Mucosa of gallbladder (tissue), 1 donor: ENCODE measurements at places on chromosomes 13 and 19. TPM values are rescaled to one million over a fixed set of nuclear protein-coding genes. Genes with fewer than 3 reads are reported as not detected.

The IL12RB1 gene
- total RNA-seq = 3.1 TPM

The TEKTIP1 gene
- 10.3 TPM for total RNA-seq

DNA sequence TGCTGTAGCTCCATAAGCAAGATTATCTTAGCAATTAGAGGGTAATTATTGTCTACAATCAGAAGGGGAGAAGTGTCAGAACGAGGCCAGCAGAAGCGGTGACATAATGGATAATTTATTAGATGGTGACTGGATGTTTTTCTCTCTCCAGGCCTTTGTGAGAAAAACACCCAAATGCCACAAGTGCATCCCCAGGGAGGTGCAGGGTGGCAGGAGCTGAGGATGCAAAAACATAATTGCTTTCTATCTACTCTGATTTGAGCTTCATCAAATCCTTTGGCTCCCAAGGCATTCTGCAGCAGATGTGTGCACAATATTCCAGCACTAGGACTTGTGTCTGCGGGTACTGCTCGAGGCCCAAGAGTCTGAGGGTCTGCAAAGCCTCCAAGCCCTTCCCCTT, 220.1 kb upstream of the SERP2 start:
- no peak for DNase-seq

DNA sequence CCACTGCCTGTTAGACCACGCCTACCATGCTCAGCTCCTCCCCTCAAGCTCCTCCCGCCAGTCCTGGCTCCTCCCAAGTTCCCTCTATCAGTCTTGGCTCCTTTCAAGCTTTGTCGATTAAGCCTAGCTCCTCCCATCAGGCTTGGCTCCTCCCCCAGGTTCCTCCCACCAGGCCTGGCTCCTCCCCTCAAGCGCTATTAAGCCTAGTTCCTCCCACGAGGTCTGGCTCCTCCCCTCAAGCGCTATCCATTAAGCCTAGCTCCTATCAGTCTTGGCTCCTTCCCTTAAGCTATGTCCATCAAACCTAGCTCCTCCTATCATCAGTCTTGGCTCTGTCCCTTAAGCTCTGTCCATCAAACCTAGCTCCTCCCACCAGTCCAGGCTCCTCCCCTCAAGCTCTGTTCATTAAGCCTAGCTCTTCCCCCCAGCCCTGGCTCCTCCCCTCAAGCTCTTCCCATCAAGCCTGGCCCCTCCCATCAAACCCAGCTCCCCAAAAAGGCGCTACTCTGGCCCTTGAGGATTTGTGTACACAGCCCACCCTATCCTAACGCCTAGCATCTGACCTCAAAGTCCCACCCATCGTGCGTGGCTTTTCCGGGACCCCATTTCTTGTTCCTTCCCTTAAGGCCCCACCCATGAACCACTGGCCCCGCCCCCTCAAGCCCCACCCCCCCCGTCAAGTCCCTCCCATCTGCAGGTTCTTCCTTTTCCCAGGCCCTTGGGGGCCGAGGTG, 10.0 kb downstream of the CAMSAP3 start:
- no peak for DNase-seq

GRCh38 chr13:110289174-110289573, 17.8 kb downstream of the COL4A1 start:
- DNase-seq = no peak

DNA sequence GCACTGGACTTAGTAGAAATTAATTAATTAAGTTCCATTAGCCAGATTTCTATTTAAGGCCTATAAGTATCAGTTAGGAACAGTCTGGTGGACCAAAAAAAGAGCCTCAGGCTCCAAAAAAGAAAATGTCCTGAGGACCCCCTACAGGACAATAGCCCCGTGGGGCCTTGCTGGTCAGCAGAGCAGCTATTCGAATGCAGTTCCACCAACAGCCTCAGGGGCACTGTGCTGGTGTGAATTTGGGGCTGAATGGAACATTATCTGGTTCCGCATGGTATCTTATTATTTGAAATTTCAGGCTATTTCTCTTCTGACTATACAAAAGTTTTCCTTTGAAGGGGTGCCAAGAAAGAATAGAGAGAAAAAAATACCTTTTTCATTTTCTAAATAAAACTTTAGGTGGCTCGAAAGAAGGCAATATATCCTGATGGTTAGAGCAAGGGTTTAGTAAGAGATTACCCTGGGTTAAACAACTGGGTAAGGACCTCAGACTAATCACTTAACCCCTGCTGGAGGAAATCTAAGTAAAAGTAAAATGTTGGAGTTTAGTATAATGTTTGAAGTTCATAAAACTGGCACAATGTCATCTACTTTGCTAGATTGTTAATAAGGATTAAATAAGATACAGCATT, 147.2 kb downstream of the MIPEP start:
- no peak for DNase-seq

DNA sequence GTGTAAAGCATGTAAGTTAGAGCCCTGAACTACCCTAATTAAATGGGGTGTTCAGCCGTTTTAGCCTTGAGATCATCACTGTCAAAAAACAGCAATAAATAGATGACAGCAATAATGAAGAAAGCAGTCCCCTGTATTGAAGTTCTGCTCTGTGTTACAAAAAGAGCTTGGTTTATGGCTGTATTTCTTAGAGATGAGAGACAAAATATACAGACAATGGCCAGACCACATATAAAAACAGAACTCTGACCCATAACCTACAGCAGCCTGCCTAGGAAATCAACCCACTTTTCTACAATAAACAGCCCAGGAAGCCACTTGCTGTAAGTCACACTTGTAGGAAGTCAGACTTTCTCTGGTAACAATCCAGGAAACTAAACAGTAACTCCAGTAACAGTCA, 10.8 kb downstream of the IGFL3 start:
- DNase-seq = no peak

The GJA3 gene
- total RNA-seq = 1.7 TPM

The OCEL1 gene
- 47.8 TPM for total RNA-seq

DNA sequence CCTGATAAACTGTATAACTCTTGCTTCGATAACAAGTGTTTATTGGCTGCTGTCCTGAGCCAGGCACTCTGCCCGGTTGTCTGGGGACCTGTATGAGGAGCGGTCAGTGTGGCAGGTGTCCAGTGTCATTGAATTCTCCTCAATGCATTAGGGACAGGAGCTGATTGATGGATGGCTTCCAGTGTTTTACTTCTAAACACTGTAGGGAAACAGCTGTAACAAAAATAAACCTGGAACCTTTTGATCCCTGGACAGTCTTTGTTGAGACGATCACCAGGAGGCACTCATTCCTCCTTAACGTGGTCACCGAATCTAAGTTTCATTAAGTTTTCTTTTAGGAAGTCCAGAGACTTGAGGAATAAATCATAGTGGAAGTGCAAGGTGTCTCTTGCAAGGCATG, 17.9 kb downstream of the UBAC2 start:
- peak; percentile 40 for DNase-seq

DNA sequence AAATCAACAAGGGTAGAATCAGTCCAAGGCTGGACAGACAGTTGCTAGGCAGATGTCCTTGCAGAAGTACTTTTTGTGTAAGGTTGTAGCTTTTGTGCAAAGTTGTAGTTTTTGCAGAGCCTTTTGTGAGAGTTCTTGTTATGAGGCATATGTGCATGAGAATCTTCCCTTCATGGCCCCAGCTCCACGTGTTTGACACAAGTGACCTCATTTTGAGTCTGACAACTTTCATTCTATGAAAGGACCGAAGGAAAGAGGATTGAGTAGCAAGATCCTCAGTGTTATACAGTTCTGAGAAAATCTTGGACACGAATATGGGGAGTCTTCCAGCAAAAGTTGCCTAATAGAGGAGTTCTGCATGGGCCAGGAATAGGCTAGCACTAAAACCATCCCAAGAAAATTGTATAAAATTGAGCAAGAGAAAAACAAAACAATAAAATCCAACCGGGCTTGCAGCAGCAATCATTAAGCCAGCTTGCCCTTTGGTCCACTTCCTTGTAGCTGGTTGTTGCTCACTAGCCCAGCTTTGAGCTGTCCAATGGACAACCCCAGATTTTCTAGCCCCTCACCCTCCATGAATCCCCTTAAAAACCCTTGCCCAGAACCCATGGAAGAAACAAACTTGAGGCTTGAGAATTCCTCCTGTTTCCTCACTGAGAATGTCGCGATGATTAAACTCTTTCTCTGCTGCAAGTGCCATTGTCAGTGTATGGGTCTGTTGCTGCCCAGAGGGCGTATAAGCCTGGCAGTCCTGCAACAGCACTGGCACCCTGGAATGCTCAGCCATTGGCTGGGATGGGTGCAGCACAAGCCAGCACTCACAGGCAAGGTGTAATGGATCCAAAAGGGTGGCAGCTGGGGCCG, 6.5 kb downstream of the EPSTI1 start:
- DNase-seq = peak; percentile 51

- DNase-seq = no peak
Measured at GRCh38 chr19:23254141-23254910, 4.1 kb upstream of the ZNF724 start.

- no peak for DNase-seq
Measured at GRCh38 chr13:93227280-93227877, 772 bp downstream of the GPC6 start.

- DNase-seq = no peak
Measured at GRCh38 chr19:16233836-16234551, 36.3 kb downstream of the AP1M1 start.

DNA sequence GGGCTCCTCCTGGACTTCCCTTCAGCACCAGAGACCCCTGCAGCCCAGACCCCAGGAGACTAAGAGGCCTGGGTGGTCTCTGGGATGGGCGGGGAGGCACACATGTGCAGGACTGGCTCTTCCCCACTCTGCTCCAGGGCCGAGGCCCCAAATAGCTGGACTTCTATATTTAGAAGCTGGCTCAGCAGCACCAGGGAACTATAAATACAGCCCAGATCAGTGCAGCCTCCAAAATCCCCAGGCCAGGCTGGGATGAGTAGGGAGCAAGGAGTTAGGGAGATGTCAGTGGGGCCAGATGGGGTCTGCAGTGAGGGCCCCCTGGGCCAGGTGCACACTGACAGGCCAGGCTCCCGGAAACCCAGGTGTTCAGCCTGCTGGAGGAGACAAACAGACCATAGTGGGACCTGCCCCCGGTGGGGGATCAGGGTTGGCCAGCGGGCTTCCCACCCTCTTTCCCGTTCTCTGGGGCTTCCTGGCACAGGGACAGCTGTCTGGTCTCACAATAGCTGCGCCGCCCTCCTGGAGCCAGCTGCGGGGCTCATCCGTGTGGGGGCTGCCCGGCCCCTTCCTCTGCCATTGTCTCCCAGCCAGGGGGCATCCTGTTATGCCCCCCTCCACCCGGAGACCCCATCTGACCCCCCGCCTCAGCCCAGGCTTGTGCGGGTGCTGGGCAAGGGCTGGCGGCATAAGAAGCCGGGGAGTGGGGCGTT, 5.5 kb upstream of the ADGRE5 start:
- no peak for DNase-seq

- DNase-seq = no peak
Measured at GRCh38 chr13:83024955-83025594, 857.2 kb downstream of the SLITRK1 start.

- no peak for DNase-seq
Measured at GRCh38 chr13:28094306-28094705, 6.1 kb downstream of the FLT3 start.

DNA sequence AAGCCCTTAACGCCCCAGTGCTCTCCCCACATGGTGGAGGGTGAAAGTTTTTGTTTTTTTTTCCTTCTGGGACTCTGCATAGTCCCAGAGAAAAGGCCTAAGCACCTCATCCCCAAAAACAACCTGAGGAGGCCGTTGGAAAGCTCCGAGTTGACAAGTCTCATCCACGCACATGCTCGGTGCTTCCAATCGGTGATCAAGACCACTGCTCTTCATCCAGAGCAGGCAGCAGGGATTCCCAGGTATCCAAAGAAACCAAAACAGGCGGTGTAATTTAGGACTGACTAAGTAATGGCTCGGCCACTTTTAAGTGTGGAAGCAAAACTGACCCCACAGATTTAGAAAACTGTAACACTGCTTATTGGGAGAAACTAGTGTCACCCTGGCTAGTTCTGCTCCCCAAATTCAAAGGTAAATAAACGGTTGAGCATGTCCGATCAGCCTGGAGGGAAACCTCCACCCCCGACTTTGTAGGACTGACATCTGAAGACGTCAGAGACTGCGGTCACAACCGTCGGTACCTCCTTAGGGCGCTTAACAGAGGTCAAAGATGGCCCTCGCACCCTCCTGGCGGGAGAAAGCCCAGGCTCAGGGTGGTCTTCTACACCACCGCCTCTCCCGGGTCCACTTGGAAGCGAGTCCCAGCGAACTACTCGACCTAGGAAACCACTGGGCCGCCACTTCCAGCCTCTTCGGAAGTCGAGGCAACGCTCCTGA, 997 bp upstream of the ZNF446 start:
- no peak for DNase-seq

DNA sequence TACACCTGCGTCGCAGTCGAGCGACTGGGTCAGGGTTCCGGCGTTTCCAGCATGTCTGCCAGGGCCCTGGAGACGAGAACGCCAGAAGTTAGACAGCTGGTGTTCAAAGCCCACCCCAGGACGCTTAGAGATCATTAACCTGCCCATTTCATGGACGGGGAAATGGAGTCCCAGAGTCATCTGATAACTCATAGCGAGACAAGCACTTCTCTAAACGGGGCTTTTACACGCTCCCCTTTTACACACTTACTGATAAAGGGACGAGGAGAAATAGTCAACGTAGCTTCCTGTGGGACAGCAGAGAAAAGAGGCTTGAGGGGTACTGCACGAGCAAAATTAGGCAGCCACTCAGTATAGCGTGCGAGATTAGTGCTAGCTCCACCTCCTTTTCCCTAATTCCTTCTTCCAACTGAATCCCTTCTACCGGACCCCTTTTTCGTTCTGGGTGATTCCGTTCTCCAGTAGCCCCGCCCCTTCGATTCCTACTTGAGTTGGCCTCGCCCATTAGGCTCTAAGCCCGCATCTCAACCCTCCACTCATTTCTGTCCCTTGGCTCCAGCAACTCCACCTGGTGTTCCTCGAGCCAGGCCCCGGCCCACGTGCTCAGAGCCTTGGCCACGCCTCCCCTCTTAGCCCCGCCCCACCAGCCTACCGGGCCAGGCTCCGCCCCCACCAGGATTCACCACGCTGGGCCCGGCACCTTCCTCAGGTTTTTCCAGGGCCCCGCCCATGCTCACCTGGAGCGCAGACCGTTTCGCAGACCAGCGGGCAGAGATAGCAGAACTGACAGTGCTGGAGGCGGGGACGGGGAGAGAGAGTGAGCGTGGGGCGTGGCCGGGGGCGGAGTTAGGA, 3.7 kb downstream of the HRC start:
- peak; percentile 94 for DNase-seq

The C13orf46 gene
- total RNA-seq = 11.8 TPM

The ZSCAN18 gene
- total RNA-seq = 111 TPM

- peak; percentile 98 for DNase-seq
Measured at GRCh38 chr19:36139473-36140303, at the start of gene CAPNS1. CAPNS1 (plus strand) TSS chr19:36140066; CDS start chr19:36141012, 946 bp downstream.
